ENCODE measurements at places on chromosomes 13 and 19.

DNA sequence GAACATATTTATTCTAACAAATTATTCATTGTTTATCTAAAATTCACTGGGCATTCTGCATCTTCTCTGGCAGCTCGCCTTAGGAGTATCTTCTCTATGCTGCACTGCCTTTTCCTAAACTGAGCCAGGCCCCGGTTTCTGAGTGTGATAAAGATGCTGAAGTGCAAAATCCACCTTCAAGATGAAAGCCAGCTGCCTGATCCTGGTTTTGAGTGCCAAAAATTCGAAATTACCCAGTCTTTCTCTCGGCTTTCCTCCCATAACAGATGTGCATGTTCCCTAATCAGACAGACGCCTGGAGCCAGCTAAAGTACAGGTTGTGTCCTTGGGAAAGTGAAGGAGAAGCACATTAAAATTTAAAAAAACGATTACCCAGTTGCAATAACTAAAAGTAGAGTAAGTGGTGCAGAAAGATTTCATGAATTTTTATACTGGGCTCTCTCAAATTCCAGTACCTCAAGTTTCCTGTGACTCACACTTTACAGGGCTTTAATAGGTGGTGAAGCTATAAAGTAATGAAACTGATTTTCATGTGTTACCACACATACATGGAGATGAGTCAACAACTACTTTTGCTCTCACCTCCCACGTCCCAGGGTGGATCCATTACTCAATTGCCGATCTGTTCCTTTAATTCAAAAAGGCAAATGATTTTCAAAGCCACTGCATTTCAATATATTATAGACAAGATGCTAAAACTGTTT, 65.0 kb upstream of the GTF2F2 start:
- no peak for DNase-seq

GRCh38 chr13:34757441-34757840, 184.6 kb upstream of the NBEA start:
- DNase-seq, result no peak

DNA sequence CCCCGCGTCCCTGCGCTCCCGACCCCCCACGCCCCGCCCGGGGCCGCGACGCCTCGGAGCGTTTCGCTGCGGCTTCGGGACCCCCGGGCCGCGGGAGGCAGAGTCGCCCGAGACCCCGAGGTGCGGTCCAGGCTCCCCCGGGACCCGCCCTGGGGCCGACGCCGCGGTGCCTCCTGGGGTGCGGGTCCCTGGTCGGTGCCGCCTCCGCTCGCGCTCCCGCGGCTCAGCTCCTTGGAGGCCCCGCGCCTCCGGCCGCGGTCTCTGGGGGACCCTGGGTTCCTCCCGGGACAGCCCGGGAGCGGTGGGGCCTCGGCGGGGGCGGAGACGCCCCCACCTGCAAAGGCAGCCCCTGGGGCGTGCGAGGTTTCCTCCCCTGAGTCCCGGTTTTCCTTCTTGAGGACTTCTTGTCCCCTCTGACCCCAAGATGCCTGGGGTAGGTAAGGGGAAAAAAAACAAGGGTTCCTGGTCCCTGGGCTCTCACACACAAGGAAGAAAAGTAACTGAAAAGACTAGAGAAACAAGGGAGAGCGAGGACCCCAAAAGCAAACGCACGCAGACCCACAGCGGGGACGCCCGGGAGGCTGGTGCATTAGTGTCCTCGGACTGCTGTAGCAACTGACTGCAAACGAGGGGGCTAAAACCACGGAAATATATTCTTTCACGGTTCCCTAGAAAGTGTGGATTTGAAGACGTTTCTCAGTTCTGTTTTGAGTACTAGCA, 740 bp downstream of the ZNF555 start:
- no peak for DNase-seq

GRCh38 chr13:96948127-96948526, 46.1 kb downstream of the OXGR1 start:
- no peak for DNase-seq

DNA sequence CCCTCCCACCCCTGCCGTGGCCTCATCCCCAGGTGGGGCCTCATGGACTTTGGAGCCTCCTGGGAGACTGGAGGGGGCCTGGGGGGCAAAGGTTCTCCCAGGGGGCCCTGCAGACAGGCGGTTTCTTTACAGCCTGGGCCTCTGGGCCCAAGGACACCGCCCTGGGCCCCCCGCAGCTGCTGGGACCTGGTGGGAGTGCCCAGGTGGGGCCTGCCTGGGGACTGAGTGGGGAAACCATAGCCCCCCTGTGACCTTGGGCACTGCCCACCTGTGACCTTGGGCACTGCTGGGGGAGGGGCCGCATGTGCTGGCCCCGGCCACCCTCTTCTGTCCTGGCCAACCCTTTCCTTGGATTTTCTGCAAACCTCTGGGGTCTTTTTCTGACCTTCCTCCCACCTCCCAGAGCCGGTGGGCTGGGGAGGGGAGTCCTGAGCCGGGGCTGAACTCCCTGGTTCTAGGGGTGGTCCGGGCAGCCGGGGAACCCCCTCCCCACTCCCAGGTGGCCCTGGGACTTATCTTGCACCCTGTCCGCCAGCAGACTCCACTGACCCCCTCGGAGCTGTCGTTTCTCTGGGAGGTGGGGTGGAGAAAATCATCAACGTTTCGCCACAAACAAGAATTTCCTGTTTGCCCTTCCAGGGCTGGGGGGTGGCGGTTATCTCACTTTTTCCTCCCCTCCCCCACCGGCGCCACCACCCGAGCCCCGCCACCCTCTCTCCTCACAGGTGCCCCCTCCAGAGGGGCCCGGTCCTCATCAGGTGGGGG, 27.0 kb downstream of the ARID3A start:
- DNase-seq, result no peak

- DNase-seq, result no peak
Observed at GRCh38 chr13:93948162-93948922, 531.1 kb downstream of the DCT start.

DNA sequence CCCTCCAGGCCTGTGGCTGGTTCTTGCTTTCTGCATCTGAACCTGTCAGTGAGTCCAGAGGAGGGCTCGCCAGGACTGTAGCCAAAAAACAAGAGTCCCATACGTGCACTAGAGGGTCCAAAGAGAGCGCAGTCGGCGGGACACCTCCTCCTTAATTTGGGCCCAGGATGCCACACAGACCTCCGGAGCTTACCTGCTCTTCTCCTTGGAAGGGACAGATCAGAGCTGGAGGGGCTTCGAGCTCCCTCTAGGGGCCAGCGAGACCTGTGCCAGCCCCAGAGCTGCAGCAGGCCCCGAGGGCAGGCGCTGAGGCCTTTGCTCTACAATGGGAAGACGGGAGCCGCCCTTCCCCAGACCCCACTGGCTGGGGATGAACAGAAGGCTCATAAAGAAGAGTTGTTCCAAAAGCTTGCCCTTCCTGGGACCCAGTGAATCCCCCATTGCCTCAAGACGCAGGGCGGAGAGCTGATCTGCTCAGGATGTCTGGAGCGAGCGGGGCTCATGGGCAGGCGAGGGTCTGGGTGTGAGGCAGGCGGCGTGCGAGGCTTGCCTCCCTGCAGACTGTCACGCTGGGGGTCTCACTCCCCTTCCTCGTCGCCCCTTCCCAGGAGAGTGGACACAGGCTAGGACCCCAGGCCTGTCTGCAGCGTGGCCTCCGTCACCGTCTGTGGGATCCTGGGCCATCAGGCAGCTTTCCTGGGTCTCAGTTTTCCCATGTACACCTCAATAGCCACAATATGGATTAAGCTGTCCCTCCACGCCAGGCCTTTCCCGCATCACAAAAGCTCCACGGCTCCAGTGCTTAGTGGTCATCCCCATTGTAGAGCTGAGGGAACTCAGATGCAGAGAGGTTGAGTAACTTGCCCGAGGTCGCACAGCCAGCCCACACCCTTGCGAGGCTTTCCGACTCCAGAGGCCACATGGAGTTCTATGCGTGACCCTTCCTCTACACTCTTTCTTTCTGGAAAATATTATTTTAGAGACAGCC, 46.9 kb upstream of the VSTM2B start:
- DNase-seq, result peak; percentile 64

- DNase-seq, result no peak
Observed at GRCh38 chr13:32234914-32235313, 80.2 kb downstream of the ZAR1L start.

GRCh38 chr19:44866664-44867063, 20.6 kb downstream of the NECTIN2 start:
- DNase-seq, result no peak

DNA sequence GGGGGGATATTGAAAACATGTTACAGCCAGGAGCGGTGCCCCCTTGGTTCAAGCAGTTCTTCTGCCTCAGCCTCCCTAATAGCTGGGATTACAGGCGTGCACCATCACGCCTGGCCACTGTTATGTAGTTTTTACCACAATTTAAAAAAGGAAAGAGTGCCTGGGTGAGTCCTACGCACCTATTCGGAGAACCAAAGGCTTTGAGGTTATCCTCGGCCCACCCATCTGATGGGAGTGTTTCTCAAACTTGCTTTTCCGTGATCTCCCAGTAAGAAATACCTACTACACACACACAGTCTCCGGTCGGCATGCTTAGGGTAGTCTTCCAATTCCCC, 4.2 kb upstream of the GP6 start:
- no peak for DNase-seq

DNA sequence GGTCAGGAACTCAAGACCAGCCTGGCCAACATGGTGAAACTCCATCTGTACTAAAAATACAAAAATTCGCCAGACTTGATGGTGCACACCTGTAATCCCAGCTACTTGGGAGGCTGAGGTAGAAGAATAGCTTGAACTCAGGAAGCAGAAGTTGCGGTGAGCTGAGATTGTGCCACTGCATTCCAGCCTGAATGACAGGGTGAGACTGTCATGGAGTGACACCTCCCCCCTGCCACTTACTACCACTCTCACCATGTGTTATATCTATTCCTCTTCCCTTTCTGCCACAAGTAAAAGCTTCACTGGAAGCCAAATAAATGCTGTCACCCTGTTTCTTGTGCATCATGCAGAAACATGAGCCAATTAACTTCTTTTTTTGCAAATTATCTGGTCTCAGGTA, 10.6 kb upstream of the CEACAM4 start:
- DNase-seq, result no peak

DNA sequence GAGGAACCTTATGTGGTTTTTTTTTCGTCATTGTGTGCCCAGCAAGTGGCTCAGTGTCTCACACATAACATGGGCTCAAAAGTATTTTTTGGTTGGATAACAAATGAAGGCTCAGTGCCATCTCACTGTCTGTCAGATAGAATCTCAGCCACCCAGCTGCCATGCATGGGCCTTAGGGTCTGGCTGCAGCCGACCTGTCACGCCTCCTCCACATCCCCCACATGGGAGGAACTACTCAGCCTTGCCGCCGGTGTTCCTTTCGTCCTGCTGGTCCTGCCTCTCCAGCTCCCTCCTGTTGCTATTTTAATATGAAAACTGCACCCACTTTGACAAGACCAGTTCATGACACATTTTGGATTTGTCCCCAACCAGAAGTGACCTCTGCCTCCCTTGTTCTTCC, 121.2 kb downstream of the SHISA2 start:
- no peak for DNase-seq

- peak; percentile 64 for DNase-seq
Observed at GRCh38 chr19:50003810-50004419, 21.3 kb downstream of the VRK3 start.

DNA sequence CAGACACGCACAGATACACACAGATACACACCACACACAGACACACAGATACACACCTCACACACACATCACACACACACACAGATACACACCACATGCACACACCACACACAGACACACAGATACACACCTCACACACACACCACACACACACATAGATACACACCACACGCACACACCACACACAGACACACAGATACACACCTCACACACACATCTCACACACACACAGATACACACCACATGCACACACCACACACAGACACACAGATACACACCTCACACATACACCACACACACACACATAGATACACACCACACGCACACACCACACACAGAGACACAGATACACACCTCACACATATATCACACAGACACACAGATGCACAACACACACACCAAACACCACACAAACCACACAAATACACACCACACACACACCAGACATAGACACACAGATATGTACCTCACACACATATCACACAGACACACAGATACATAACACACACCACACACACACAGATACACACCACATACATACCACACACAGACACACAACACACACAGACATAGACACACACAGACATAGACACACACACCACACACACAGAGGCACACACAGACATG, 24.2 kb upstream of the SLC7A10 start:
- DNase-seq, result no peak

GRCh38 chr13:20470136-20470535, 55.5 kb downstream of the CRYL1 start:
- DNase-seq, result no peak

- DNase-seq, result no peak
Observed at GRCh38 chr13:71587817-71588216, 279.2 kb downstream of the DACH1 start.

GRCh38 chr19:14533450-14533849, 4.1 kb downstream of the TECR start:
- no peak for DNase-seq

- no peak for DNase-seq
Observed at GRCh38 chr19:40278361-40279035, 6.6 kb downstream of the AKT2 start.

DNA sequence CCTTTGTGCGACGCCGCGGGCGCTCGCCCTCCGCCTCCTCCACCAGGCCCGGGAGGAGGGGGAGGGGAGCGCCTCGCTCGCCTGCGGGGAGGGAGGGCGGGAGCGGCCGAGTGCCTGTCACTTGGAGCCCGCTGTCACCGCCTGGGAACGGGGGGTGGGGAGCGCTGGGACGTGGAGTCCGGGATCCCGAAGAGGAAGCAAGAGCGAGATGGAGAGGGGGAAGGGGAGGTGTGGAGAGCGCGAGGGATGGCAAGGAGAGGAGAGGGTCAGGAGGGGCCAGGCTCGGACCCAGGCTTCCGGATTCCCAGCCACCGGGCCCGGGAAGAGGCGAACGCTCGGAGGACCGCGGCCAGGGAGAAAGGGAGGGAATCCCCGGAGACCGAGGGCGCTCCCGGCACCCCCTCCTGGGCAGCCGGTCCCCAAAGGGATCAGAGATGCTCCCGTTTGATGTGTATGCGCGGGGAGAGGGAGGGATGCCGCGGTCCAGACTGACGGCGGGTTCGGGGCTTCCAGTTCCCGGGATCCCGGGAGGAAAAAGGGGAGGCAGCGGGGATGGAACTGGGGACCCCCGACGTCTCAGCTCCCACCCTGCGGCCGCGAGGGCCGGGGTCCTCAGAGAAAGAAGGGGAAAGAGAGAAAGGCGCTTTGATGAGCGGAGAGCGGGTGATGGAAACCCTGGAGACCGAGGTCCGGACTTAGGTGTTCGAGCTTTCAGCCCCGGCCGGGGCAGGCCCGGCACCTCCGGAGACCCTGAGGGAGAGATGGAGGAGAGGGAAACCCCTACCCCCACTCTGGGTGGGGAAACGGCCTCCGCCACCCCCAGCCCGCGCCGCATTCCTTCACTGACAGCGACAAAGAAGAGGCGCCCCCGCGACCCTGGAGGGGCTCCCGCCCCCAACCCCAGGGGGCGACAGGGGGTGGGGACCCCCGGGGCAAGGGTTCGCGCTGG, 4.7 kb upstream of the DPF1 start:
- peak; percentile 74 for DNase-seq

- DNase-seq, result no peak
Observed at GRCh38 chr19:30083125-30083681, 141.2 kb downstream of the URI1 start.

Measured in frontal cortex (tissue), 4 donors.